ENCODE measurements at places on chromosomes 3 and 15.

- no peak for DNase-seq
Observed at GRCh38 chr3:141557961-141558706, 71.3 kb downstream of the RASA2 start.

- DNase-seq = no peak
Observed at GRCh38 chr3:51696954-51697353, 9.9 kb upstream of the GRM2 start.

DNA sequence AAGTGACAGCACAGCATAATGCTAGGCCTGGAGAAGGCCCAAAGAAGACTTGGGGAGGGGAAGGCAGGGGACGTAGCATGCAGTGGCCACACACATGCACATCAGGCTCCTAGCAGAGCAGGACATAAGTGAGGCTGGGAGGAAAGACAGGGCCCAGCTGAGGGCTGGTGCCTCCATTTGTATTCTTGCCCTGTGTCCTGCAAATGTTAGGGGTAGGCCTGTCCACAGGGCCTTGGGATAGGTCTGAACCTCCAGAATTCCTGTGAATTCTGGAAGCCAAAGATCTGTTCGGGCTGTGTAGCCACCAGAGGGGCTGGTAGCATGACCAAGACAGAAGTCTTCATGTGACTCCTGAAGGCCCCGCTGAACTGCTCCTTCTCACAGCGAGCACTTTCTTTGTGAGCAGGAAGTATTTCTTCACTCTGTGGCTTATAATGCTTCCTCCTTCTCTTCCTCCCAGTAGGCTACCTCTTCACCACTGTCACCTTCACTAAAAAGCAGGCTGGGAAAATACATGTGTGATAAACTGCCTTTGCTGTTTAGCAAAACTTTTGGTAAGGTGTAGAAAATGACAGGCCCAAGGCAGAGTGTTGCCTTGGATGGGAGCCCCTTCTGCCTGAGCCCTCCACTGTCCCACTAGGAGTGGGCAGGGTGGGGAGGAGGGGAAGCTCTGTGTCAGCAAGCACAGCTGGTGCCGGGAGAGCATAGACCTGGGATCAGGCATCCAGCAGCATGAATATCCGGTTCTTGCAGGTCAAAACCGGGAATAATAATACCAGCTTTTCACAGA, 8.4 kb downstream of the CERS3 start:
- no peak for DNase-seq

DNA sequence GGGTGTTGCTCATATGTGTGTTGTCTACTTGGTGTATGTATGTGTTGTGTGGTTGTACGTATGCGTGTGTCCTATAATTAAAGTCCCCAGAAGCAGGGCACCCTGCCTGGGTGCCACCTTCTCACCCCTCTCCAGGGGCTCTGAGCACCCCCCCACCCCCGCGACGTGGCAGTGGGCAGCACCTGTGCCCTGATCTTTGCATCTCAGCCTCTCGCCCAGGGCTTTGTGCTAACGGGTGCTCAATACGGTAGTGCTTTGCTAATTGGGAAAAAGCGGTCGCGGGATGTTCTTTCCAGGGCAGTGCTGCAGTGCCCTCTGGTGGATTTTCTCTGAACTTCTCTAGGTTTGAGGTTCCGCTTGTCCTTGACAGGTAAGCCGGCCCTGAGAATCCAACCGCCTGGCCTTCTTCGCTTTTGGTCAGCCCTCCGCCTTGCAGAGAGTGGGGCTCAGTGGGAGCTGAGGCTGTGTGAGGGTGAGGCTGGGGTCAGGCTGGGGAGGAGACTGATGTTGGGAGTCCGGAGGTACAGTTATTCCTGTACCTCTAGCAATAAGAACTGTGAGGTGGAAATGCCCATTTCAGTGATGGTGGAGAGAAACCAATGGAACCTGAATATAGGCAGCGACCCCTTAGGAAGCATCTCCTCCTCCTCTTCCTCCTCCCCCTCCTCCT, 17.6 kb upstream of the EPHB3 start:
- peak; percentile 83 for DNase-seq

DNA sequence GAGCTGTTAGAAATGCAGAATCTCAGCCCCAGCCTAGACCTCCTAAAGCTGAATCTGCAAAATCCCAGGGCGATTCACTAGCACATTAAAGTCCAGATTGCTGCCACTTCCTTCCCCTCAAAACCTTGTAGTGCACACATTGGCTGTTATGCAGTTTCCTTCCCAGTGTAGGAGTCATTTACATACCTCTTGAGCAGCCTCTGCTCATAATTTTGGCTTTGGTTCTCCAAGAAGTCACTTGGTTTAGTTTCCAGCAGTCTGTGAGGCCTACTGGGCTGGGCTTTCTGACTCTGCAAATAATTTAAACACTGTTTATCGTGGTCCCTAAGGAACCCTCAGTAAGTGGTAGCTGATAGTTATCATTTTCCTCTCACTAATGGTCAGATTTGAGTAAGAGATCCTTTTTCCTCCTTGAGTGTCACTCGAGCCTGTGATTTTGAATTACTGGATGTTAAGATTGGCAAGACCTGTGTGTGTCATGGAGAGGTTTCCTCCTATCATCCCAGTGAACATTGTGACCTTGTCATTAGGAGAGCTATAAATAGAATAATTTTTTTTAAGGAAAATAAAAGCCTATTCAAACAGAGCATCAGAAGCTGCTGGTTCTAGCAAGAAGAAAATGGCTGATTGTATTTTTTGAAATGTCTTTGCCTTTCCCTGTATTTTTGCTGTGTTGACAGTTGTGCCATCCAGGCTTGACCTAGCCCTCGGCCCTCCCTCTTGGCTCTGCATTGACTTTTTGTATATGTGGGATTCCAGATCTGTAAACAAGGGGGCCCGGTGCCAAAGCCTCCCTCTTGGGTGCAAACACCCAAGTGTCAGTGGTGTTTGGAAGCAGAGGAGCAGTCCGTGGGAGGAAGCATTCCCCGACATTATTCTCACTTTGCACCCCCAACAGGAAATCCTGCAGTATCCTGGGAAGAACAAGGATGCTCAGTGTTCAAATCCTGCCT, 134.8 kb upstream of the ANKRD28 start:
- no peak for DNase-seq

All from LoVo (cell line).